Fibroblast of skin of back (primary cell): ENCODE measurements at places on chromosomes 13 and 19.
A peak's percentile ranks its signal among the peaks of the same experiment; 100 is the strongest.

DNA sequence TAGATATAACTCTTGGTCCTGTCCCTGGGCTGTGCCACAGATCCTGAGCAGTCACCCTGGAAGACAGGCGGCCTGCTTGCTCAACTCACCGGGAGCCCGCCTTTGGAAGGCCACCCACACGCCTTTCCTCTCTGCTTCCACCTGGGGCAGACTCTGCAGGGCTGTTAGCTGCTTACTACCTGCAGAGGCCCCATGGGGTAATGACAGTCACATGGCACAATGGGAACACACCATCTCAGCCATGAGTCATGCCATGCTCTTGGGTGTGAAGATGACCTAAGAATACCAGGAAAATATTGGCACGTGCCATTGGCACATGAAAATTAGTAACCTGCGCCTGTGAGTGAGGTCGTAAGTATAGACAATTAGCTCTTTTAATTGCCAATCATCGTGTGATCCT is 108.6 kb downstream of the COL4A2 start:
- peak; percentile 48 for DNase-seq

GRCh38 chr13:97752961-97753668 is 200.4 kb upstream of the IPO5 start:
- DNase-seq, result no peak

DNA sequence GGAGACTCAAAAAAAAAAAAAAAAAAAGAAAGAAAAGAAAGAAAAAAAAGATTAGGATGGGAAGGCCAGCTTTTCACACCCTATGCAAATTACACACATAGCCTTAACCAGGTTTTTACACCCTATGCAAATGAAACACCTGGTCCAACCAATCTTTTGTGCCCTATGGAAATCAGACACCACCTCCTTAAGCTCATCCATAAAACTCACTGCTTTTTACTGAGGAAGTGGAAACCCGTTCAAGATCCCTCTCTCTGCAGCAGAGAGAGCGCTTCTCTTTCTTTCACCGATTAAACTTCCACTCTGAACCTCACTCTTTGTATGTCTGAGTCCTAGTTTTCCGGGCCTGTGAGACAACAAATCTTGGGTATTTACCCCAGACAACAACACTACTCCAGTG is 25.3 kb upstream of the HOMER3 start:
- DNase-seq, result no peak

- no peak for DNase-seq
Measured at GRCh38 chr13:80481588-80481987, 140.7 kb upstream of the SPRY2 start.

DNA sequence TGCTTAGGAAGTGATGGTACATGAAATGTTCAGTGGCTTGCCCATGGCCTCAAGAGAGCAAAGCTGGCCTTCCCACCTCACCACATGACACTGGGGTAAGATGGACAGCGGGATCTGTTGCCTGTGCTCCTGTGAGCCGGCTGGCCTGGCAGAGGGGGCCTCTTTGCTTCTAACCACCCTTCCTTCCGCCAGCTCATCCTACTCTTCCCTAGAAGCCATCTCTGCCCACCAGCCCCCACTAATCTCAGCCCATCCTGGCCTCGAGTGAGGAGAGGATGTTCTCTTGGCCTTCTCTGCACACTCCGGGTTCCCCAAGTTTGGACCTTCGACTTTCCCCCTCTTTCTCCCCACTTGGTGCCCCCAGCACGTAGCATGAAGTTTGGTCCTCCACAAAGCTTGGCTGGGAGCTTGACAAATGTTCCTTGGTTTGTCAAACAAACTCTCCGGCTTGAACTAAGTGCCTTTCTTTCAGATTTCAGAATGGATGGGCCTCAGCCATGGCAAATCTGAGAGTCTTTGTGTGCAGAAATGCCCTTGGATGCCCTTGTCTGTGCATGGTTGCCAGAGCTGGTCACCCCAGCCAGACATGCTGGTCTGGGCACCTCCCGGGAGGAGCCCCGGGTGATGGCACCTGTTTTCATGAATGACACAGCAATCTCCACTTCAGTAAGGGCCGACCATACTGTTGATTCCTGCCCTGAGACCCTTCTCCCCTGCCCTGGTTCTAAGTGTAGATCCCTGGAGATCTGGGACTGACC is 145.5 kb downstream of the URI1 start:
- DNase-seq, result no peak

GRCh38 chr13:35356572-35356971 is 119.9 kb downstream of the MAB21L1 start:
- no peak for DNase-seq

- no peak for DNase-seq
Measured at GRCh38 chr13:79516595-79516994, 35.6 kb downstream of the NDFIP2 start.

DNA sequence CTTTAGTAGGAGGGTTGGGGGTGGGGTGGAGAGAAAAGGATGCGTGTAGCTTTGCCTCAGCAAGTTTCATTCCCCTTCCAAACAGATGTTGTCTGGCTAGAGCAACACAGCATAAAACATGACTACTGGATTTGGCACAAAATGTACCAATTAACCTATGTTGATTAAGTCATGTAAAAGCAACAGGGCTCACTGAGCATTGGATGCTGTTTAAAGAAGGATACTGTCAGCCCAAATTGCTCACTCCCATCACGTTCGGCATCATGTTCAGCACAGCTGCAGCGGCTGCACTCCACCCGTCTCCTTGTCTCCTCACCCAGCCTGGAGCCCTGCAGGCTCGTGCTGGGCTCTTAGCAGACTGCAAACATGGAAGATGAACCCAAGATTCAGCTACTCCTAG is 77.5 kb downstream of the DLEU7 start:
- no peak for DNase-seq

DNA sequence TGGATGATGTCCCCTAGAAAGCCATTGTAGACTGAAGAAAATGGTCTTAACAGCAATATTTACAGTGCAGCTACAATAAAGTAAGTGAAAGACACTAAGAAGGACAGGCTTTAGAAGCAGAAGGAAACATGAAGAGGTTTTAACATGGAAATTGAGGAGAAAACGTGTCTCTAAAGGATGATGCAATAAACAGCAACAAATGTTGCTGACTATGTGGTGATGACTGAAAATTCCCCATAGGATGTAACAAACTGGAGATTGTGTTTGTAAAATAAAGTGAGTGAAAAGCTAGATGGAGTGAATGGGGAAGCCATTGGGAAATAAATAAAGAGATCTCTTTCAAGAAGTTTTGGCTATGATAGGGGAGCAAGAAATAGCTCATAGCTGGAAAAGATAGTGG is 186.7 kb upstream of the IPO5 start:
- peak; percentile 6 for DNase-seq
